ENCODE measurements at places on chromosomes 5 and 9.

DNA sequence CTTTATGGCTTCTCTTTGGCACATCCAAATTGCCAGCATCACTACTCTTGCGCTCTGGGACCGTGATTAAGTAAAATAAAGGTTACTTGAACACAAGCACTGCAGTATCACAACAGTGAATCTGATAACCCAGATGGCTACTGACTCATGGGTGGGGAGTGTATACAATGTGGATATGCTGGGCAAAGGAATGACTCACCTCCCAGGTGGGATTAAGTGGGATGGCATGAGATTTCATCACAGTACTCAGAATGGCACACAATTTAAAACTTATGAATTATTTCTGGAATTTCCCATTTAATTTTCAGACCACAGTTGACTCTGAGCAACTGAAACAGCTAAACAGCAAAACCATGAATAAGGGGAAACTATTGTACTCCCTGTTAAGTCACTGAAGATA lies 4.3 kb downstream of the GFM2 start:
- DNase-seq: no peak

DNA sequence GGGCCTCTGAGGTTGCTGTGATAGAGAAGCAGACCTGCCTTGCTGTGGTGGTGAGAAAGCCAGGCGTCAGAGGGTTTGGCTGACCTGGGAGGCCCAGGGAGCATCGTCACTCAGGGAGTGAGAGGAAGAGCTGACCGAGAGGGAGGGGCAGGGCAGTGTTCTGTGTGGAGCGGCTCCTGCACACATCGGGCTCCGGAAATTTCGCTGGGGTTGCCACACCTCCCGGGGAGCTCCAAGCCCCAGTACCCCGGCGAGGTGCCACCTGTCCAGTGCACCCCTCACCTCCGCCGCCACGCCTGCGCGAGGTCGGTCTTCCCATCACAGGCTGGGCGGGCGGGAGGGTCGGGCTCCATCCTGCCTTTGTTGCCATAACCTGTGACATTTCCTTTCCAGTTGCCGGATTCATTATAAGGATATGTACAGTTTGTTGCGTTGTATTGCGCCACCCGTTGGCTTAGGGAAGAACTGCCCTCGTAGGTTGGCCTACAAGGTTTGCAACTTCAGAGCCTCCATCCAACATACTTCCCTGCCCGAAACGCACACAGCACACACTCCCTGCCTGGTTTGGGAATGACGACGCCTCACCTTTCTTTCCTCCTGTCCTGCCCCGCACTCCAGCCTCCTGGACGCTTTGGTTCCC lies 223.2 kb downstream of the CACNA1B start:
- DNase-seq: no peak

- DNase-seq: no peak
Measured at GRCh38 chr9:16970321-16970720, 99.9 kb upstream of the BNC2 start.

GRCh38 chr5:103393101-103393754 lies 134.7 kb downstream of the MACIR start:
- DNase-seq: no peak

- no peak for DNase-seq
Measured at GRCh38 chr5:102289251-102289899, 6.7 kb downstream of the SLCO4C1 start.

DNA sequence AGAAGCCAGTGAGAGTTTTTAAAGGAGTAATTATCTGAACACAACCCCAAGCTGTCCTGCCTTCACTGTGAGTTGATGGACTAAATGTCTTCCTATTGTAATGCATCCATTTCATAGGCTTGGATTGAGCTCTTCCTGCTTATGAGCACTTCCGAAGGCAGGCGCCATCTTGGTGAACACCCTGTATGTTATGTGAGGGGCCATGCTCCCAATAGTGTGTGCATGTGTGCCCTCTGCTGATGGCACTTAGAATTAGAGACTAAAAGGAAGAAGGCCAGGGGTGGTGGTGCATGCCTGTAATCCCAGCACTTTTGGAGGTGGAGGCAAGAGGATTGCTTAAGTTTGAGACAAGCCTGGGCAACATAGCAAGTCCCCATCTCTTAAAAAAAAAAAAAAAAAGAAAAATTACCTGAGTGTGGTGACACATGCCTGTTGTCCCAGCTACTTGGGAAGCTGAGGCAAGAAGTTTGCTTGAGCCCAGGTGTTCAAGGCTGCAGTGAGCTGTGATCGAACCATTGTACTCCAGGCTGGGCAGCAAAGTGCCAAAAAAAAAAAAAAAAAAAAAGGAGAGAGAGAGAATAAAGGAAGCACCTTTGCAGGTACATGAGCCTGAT lies 65.0 kb downstream of the C9orf152 start:
- DNase-seq: no peak

DNA sequence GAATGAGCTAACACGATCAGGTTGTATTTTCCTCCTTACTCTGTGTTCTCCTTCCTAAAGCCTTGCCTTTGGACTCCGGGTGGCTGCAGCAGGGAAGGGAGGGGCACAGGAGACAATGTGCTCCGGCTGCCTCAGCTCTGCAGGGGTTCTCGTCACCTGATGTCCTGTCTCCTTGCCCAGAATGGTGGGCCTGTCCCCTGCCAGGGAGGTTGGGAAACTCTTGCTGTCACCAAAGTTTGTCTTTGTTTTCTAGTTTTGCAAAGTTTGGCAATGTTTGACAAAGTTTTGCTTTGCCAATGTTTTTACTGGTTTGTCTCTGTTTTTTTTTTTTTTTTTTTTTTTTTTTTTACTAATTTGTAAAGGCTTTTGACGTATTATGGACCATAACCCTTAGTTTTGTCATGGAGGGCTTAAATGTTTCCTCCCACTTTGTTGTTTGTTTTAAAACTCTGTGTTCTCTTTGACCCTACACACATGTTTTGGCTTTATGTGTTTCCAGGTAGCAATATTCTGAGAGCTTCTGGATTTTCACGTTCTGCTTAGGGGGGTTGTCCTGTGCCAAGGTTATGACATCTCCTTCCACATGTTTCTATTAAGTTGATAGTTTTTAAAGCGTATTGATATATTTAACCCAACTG lies 49.3 kb downstream of the GADD45G start:
- DNase-seq: no peak

DNA sequence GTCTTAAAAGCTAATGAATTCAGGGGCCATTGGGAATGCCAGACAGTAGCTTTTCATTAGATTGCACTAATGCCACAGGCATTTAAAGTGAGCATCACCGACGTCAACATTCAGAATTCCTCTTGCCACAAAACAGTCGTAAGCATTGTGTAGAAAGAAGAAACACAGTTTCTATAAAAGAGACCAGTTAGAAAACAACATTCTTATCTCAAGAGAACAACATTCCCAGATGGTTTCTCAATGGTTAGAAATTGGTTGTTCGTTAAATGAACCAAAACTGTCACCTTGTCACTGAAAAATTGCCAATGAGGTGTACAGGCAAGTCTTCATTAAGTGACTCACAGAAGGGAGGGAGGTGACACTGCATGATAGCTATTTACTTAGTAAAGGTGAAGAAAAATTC lies 401.6 kb upstream of the PRR16 start:
- DNase-seq: no peak

- DNase-seq: no peak
Measured at GRCh38 chr5:82109013-82109412, 137.2 kb downstream of the ATG10 start.

- DNase-seq: no peak
Measured at GRCh38 chr9:76013809-76014208, 123.3 kb downstream of the PCSK5 start.

GRCh38 chr5:125501396-125501795 lies 755.0 kb upstream of the ZNF608 start:
- DNase-seq: no peak

- no peak for DNase-seq
Measured at GRCh38 chr5:148768806-148769415, 57.5 kb upstream of the ADRB2 start.

GRCh38 chr5:116788851-116789403 lies 214.3 kb upstream of the SEMA6A start:
- no peak for DNase-seq

DNA sequence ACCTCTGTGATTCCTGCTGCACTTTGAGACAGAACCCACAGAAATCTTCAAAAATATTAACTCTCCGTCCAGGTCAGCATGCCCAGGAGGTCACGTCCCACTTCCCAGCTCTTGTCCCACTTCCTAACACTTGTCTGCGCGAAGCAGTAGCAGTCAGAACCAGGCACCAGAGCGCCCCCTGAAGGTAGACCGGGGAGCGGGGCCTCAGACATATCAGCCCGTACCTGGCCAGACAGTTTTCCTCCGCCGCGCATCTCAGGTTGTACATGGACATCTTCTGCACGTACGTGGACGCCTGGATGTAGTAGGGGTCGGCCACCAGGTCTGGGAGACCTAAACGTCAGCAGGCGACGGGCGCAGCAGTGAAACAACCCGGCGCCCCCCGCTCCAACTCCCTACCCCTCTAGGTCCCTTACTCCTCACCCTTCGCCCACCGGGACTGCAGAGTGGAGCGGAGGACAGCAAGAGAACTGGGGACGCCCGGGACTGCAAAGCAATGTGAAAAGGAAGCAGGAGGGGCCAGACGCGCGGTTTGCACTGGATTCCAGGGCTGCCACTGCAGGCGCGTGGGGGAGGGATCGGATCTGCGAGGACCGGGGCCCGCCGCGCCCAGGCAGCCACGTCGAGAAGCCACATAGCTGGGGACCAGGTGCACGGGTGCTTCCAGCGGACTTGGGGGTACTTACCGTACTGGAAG lies 1.2 kb downstream of the LOX start:
- no peak for DNase-seq

DNA sequence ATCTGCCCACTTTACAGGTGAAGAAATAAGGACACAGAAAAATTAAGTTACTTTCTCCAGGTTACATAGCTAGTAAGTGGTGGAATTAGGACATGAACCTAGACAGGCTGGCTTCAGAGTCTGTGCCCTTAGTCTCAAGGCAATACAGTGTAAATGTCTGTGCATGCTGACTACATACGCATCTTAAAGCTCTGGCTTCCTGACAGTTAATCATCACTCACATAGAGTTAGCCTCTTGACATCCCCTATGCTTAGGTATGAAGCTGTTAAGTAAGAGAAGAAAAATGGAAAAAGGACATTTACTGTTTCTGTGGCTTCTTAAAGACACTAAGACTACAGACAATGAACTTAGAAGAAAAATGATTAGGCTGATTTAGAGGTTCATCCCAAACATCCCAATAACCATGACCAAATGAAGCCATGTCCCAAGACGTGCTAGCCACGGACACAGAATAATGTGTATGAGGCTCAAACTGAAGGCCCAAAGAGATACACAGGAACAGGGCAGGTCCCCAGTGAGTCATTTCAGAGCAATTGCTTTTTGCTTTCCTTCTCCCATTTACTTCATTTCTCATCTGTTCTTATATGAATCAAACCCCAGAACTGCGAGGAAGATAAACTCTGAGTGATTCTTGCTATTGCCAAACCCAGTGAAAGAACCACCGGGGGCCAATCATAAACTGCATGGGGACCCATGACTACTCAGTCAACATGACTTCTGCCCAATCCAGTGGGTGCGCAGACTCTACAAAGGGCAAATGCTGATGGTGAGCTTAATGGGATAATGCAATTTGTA lies 100.0 kb upstream of the IFNK start:
- DNase-seq: no peak

GRCh38 chr5:124871303-124871702 lies 124.9 kb upstream of the ZNF608 start:
- no peak for DNase-seq

- DNase-seq: no peak
Measured at GRCh38 chr5:11851416-11851815, 52.8 kb downstream of the CTNND2 start.

Data from activated T-cell treated with anti-CD3 and anti-CD28 coated beads, Interleukin-2, amount 50 U/mL, for 1 hour (primary cell).